ENCODE measurements at places on chromosomes 6 and 20. TPM values are rescaled to one million over a fixed set of nuclear protein-coding genes. Genes with fewer than 3 reads are reported as not detected.

- DNase-seq = no peak
- no peaks in the 10 kb centered on the region for H3K36me3 ChIP-seq
- peak within 1 kb of the TSS; percentile 33 for H3K4me3 ChIP-seq
- peak within 1 kb of the TSS; percentile 87 for H3K27ac ChIP-seq
- no peaks in the 10 kb centered on the region for H3K4me1 ChIP-seq
Measured at GRCh38 chr20:49567421-49568277, at the start of gene PTGIS. Gene PTGIS (minus strand): TSS chr20:49568137. CDS start chr20:49568116, 21 bp downstream.

- no peaks in the 10 kb centered on the region for H3K36me3 ChIP-seq
- peaks cover 24% of the 10 kb centered on the region for H3K27me3 ChIP-seq
- no peak overlapping the region for H3K27ac ChIP-seq
- no peak for DNase-seq
- no peak overlapping the region for H3K4me3 ChIP-seq
Measured at GRCh38 chr20:20839771-20840170, 127.3 kb upstream of the RALGAPA2 start.

DNA sequence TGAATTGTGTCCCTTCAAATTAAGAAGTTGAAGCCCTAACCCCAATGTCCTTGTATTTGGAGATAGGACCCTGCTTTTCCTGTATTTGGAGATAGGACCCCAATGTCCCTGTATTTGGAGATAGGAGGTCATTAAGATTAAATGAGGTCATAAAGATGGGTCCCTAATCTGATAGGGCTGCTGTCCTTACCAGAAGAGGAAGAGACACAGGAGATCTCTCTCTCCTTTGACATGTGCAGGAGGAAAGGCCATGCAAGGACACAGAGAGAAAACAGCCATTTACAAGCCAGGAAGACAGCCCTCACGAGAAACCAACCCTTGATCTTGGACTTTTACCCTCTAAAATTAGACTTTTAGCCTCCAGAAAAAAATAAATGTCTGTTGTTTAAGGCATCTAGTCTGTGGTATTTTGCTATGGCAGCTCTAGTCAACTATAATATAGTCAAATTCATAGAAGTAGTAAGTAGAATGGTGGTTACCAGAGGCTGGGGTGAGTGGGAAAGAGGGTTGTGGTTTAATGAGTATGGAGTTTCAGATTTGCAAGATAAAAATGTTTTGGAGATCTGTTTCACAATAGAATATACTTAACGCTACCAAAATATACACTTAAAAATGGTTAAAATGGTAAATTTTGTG is 59.3 kb downstream of the UBE3D start:
- H3K36me3 ChIP-seq = no peaks in the 10 kb centered on the region
- no peak overlapping the region for H3K27ac ChIP-seq
- H3K4me3 ChIP-seq = no peak overlapping the region
- DNase-seq = no peak

GRCh38 chr6:137547186-137547585 is 53.0 kb upstream of the OLIG3 start:
- DNase-seq = no peak
- no peaks in the 10 kb centered on the region for H3K27me3 ChIP-seq
- no peaks in the 10 kb centered on the region for H3K4me1 ChIP-seq

DNA sequence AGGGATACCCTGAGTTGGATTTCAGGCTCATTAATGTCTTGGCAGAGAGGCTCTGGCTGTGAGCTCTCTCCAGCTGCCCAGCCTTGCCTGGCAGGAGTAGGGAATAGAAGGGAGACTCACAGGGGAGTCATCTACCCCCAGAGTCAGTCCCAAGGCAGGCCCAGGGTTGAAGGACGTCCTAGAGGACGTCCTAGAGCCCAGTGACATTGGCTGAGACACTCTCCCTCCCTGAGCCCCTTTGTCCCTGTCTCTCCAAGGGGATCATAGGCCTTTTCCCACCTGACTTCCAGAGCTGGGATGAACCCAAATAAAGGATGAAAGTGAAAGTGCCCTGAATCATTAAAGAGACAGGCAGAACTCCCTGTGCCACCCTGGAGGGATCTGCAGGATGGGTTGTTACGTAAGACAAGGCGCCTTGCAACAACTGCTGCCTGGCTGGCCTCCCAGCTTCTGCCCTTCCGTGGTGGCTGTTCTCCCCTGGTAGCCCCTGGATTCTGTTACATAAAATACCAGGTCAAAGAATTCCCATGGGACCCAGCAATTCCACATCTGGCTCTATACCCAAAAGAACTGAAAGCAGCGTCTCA is 53.6 kb upstream of the SIRPA start:
- peak; percentile 35 for DNase-seq
- no peaks in the 10 kb centered on the region for H3K27me3 ChIP-seq
- H3K4me1 ChIP-seq = peaks cover 26% of the 10 kb centered on the region
- no peak overlapping the region for H3K4me3 ChIP-seq

Gene C2
- total RNA-seq = 4.6 TPM

Gene GNAS-AS1
- not detected for total RNA-seq

Gene OR2H2
- total RNA-seq = not detected

Gene SAPCD1
- not detected for total RNA-seq

Gene WFDC5
- not detected for total RNA-seq

Gene TMEM200A
- total RNA-seq = 13.2 TPM

Gene CST1
- total RNA-seq = not detected

Data from transverse colon (tissue), 4 donors.